Astrocyte of the spinal cord (primary cell): ENCODE measurements at places on chromosomes 3 and 15.

DNA sequence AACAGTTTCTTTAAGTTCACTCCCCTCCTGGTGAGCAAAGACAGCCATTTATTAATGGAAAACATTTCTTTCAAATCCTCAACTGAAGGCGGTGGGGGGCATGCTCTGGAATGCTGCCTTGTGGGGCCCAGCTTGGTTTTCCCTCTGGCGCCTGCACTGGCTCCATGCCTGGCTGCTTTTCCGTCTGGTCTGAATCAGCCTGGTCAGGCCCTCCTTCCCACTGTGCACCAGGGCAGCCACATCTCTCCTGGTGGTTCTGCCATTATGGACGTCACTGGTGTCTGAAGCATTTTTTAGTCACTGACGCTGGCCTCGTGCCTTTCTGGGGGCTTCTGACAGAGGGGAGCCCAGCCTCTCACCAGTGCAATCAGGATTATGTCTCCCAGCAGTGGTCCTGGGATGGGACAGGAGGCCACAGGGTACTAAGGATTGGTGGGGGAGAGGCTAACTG is 57.6 kb upstream of the APEH start:
- peak; percentile 93 for DNase-seq

GRCh38 chr15:31381801-31382712 is 55.4 kb downstream of the KLF13 start:
- DNase-seq, result no peak

DNA sequence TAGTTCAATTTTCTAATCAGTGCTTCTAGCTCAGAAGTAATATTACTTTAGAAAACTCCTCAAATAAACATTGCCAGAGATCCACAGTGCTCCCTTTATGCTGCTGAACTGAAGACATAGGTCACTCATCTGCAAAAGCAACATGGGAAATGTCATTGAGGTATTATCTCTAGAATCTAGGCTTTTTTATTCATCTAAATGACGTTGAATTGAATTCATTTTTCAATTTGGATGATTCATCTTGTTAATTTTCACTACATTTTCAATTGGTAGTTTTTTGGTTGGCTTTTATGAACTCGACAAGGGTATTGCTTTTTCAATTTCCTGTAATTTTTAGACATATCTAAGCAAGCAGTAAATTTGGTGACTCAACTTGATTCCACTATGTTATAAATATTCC is 275.4 kb downstream of the NFKBIZ start:
- no peak for DNase-seq

GRCh38 chr3:184976-185375 is 11.6 kb upstream of the CHL1 start:
- no peak for DNase-seq

DNA sequence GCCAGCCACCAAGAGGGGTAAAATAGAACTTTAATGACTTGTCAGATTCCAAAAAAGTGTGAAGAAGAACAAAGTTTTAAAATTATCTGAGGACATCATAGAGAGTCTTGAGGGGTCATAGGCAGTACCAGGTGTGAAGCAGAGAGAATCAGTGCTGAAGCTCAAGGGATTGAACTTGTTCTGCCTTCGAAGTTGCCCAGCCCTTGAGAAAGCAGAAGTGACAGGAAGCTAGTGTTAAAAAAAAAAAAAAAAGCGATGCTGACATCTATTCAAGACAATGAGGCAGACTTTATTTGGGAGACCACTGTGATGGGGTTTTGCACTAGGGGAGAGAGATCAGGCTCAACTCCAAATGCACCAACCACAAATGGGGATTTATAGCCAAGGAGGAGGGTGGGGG is 21.8 kb downstream of the FBXO22 start:
- no peak for DNase-seq

DNA sequence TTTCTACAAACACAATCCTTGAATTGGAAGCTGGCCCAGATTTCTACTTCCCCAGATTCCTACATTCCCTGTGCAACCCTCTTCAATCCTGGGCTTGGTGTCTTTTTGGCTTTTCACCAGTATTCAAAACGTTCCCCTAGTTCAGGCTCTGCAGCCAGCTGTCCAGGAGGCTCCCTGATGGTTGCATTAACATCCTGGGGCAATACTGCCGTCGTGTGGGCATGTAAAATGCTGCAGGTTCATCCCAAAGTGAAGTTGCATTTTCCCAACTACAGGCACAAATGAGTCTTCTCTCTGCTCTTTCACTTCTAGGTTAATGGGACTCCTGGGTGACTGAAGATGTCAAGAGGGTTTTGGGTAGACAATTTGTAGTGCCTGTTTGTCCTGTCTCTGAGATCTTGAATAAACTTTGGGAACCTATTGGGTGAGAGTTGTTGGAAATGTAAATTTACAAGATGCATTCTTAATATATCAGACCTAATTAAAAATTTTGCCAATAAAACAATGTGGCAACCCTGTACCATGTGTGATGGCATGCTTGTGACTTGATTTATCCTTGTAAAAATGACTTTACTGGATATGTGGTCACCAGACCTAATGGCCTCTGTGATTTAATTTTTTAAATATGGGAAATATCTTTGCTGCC is 28.6 kb downstream of the SOX14 start:
- no peak for DNase-seq

DNA sequence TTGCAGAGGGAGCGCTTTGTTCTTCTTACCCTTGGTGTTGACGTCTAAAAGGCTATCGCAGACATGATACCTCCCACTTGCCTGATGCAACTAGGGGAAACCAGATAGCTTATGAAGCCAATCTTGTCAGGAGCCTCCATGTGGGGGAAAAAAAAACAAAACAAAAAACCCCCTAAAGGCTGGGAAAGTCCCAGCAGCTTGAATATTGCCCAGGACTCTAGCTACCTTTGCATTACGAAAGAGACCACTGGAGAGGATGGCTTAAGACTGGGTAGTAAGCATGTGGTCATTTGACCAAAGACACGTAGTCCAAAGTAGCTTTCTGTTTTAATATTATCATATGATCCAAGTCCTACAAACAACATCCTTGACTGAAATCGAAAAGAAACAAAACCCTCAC is 120.7 kb upstream of the WNT5A start:
- no peak for DNase-seq

- no peak for DNase-seq
Measured at GRCh38 chr15:71471347-71471746, 339.0 kb upstream of the NR2E3 start.

DNA sequence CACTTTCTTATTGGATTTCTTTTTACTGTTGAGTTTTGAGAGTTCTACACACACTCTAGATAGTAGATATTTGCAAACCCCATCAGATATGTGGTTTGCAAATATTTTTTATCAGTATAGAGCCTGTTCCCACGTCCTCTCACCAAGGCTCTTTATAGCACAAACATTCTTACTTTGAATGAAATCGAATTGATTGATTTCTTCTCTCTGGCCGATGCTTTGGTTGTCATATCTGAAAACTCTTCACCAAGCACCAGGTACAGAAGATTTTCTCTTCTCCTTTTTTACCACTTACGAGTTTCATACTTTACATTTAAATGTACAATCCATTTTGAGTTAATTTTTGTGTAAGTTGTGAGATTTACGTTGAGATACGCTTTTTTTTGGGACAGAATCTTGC is 163.4 kb downstream of the PTPRG start:
- DNase-seq, result no peak

DNA sequence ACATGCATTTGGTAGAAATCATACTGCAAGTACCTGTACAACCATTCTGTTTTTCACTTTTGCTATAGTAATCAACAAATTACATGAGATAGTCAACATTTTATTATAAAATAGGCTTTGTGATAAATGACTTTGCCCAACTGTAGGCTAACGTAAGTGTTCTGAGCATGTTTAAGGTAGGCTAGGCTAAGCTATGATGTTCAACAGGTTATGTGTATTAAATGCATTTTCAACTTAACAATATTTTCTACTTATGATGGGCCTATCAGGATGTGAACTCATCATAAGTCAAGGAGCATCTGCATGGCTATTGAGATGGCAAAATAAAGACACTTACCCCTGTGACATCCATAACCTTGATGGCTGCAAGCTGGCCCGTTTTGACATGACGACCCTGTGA is 201.3 kb upstream of the SLC2A2 start:
- DNase-seq, result no peak

GRCh38 chr15:70636540-70637165 is 126.7 kb downstream of the UACA start:
- DNase-seq, result peak; percentile 36
